ENCODE measurements at places on chromosomes 1 and 21.

GRCh38 chr1:57966751-57967406 is 543.0 kb upstream of the DAB1 start:
- no peak for DNase-seq

GRCh38 chr1:208007938-208008342 is 97.0 kb upstream of the CD34 start:
- DNase-seq: no peak

- DNase-seq: no peak
Observed at GRCh38 chr1:100649146-100649545, 70.4 kb upstream of the VCAM1 start.

- DNase-seq: no peak
Observed at GRCh38 chr1:98688110-98688739, 26.7 kb downstream of the SNX7 start.

- DNase-seq: peak; percentile 13
Observed at GRCh38 chr1:93021539-93022134, 57.4 kb upstream of the MTF2 start.

- DNase-seq: no peak
Observed at GRCh38 chr1:83889707-83890106, 109.2 kb downstream of the TTLL7 start.

DNA sequence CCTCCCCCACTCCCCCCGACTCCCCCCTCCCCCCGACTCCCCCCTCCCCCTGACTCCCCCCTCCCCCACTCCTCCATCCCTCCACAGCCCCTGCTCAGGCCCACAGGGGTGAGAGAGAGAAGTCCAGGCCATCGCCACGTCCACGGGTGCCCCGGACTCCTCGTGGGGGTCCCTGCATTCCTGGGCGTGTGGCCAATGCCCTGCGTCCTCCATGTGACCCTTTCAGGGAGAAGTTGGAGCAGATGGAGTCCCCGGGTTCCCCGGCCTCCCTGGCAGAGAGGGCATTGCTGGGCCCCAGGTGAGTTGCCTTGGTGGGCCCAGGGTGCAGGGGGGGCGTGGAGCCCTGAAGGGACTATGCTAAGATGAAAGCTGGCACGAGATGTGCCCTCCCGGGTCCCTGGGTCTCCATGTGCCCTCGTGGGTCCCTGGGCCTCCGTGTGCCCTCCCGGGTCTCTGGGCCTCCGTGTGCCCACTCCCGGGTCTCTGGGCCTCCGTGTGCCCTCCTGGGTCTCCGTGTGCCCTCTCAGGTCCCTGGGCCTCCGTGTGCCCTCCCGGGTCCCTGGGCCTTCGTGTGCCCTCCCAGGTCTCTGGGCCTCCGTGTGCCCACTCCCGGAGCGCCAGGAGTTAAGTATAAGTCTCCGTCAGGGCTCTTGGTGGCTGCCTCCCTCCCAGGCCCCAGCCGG is 52.0 kb downstream of the SLC19A1 start:
- DNase-seq: no peak

DNA sequence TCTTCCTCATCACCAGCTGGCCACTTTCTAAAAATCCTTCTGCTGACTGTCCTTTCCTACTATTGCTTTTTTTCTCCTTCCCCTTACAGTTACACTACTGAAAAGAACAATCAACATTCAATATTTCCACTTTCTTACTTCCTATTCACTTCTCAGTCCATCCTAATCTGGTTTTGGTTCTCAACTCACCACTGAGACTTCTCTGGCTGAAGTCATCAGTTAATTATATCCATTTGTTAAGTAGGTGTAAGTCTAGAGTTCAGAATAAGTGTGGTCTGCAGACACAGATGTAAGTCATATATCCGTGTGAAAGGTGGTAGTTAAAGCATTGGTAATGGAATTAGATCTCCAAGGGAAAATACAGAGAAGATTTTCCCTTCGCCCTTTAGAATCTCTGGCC is 21.4 kb downstream of the PEA15 start:
- no peak for DNase-seq

DNA sequence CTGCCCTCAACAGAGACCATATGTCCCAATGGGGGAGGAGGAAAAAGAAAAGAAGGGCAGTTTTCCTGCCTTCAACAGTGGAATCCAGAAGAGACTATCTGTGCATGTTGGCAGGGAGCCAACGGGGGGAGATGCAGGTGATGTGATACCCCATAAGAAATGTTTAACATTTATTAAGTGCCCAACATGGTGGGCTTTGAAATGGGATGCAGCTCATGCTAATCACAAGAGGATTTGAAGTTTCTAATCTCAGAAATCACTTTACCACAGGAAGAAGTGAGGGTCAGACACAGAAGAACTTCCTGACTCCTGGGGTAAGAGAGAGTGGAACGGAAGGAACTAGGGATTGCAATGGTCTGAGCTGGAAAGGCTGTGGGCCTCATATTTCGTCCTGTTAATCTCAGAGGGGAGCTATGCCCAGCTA is 16.2 kb downstream of the CSRP1 start:
- no peak for DNase-seq

DNA sequence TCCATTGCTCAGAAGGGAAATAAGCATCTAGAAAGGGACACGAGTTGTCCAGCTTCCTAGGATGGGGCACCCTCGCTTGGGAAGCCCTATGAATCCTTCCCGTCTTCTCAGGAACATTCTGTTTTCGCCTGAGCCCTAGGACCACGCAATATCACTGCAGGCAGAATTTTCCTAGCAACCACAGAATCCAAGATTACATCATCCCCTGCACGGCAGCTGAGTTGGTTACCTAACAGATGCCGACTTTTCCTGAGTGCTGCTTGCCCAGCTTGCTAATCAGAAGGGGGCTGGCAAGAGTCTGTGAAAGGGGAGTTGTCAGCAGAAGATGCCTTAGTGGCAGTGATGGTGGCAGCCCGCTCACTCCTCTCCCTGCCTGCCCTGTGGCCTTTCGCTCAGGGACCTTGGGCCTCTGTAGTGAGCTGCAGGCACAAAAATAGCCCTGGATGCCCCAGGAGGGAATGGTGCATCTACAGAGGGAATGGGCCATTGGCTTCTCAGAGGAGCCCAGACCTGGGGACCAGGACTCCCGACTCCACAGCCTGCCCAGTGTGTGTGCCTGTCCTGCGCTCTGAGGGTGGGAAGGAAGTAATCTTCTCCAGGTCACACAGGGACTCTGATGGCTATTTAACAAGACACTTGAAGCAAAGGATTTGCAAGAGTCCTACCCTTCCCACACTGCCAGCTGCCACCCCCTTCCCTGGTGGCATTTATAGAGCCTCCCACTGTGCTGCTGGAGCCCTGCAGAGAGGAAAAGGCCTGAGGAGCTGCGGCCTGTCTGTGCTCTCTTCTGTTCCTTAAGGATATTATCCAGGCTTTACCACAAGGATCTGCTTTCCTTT is 28.9 kb upstream of the CLSTN1 start:
- DNase-seq: no peak

- no peak for DNase-seq
Observed at GRCh38 chr1:223462047-223462630, 68.9 kb downstream of the CCDC185 start.

DNA sequence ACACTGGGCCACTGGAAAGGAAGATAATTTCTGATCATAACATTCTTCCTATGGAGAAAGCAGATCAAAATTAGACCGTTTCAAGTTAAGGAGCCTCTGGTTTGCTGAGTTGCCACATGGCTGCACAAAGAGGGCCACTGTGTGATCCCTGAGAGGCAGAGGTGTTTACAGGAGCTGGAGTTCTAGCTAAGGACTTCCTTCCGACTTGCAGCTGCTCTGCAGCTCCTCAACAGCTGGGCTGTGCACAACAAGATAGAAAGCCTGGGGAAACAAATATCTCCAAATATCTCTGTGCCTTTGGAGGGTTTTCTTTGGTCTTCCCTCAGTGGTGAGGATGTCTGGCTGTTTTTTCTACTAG is 26.8 kb downstream of the GADD45A start:
- no peak for DNase-seq

DNA sequence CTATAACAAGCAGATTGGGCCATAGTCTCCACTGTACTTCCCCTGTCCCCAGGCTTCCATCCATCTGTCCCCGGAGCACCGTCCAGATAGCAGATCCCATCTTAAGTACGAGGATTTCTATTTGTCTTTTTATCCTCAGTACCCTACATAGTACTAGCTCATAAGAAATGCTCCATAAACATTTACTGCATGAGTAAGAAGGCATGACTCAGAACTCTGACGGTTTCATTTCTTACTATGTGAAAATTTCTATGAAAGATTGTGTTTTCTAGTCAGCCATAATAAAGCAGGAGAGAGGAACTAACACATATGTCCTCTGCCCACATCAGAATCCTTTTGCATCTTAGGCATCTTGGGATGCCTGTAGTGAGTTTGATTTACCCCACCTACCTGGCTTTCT is 49.5 kb downstream of the CHD1L start:
- DNase-seq: no peak

- no peak for DNase-seq
Observed at GRCh38 chr1:89590341-89591080, 42.4 kb upstream of the LRRC8C start.

DNA sequence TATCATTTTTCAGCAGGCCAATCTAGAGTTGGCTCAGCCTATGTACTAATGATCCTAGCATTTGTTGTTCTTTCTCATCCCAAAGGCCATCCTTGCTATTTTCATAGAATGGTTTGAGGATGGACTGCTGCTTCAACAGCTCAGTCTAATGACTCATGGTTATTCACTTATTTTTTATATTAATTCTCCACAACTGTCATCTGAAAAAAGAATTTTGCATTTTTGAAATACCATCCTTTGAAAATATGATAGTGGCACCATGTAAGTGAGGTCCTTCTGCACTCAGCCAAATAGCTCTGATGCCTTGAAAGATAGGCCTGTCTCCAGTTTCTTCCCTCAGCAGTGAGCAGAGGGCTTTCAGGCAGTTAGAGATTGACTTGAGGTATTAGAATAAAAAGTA is 377.5 kb downstream of the LMO4 start:
- DNase-seq: no peak

- DNase-seq: no peak
Observed at GRCh38 chr1:158969855-158970254, 38.5 kb downstream of the PYHIN1 start.

DNA sequence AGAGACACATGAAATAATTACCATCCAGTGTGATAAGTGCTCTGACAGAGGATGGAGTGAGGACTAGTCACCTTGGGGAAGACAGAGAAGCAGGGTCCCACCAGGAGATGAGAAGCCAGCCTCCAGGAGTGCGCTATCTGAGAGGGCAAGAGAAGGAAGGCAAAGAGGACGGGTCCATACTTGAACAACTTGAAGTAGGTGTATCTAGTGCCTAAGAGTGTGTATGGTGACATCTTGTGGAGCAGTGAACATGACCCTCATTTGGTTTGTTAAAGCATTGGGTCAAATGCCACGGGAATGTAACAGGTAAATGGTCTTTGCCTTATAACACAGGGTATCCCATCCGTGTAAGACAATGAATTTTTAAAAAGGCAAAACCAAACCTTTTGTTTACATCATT is 39.8 kb downstream of the MRPL39 start:
- DNase-seq: no peak

- no peak for DNase-seq
Observed at GRCh38 chr1:92461364-92462097, 25.2 kb downstream of the GFI1 start.

GRCh38 chr1:118337346-118337745 is 152.3 kb upstream of the SPAG17 start:
- DNase-seq: no peak

GRCh38 chr21:33096426-33096825 is 26.5 kb downstream of the OLIG1 start:
- DNase-seq: no peak

- no peak for DNase-seq
Observed at GRCh38 chr1:156165083-156165482, 11.7 kb downstream of the SEMA4A start.

DNA sequence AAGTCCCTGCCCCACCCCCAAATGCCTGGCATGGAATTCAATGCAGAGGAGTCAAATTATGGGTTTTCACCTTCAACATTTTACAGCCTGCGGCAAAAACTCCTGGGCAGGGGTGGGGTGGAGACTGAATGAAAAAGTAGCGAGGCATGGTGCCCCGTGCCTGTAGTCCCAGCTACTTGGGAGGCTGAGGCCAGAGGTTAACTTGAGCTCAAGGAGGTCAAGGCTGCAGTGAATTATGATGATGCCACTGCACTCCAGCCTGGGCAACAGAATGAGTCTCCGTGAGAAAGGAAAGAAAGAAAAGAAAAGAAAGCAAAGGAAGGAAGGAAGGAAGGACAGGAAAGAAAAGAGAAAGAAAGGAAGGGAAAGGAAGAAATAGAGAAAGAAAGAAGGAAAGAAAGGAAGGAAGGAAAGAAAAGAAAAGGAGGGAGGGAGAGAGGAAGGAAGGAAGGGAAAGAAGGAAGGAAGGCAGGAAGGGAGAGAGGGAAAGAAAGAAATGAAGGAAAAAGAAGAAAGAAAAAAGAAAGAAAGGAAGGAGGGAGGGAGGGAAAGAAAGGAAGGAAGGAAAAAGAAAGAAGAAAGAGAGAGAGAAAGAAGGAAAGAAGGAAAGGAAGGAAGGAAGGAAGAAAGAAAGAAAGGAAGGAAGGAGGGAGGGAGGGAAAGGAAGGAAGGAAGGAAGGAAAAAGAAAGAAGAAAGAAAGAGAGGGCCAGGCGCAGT is 11.1 kb downstream of the LEMD1 start:
- no peak for DNase-seq

DNA sequence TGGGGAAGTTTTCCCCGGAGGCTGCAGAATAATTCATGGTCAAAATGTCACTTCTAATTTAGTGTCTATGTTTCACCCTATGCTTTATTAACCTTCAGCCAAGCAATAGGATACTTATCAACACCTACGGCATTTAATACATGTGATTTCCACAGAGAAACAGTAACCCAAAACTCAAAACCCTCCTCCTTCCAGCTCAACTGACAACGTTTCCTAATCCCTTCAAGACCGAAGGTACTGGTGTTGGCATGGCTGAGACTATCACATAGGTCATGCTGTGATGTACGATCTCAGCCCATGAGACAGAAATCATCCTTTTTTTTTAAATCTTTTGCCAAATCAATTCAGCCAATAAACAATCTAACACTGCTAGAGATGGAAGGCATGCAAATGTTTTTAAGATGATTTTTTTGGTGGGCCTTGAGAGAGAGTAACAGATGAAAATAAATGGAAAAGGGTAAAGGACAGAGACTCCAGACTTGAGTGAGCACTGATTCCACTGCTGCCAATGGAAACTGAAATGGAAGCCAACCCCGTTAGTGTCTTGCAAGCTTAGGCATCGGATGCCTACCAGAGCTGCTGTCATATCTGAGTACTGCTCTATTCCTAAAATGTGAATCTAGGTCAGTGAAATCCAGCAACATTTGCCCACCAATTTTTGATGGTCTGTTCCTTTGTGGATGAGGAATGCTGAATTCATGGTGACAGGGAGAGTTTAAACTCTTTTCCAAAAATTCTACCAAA is 63.4 kb upstream of the BCL10 start:
- no peak for DNase-seq

GRCh38 chr1:52427152-52427551 is 22.8 kb downstream of the PRPF38A start:
- no peak for DNase-seq

GRCh38 chr21:38809198-38809878 is 3.6 kb downstream of the ETS2 start:
- DNase-seq: no peak

DNA sequence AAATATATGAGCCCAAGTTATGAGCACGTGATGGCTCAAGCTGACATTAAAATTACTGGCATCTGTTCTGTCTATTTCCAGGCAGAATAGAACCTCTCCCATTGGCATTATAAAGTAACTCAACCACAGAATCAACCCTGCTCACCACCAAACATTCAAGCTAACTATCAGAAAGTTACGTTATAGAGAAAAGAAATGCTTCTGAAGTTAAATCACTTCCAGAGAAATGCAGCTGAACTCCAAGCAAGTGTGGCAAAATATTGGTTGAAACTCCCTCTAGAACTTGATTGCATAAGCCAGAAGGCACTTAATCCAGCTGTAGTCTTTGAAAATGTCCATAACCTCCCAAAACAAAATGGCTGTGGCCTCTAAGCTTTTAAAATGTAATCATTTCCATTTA is 36.2 kb upstream of the UBE2U start:
- DNase-seq: no peak

Measured in effector memory CD8-positive, alpha-beta T cell (primary cell).